Tibial nerve (tissue), 4 donors: ENCODE measurements at places on chromosomes 2 and 18. TPM values are rescaled to one million over a fixed set of nuclear protein-coding genes. Genes with fewer than 3 reads are reported as not detected.

The KCTD1 gene
- total RNA-seq, result 33.6 TPM

The SERPINB2 gene
- not detected for total RNA-seq

The TNS1 gene
- total RNA-seq, result 542 TPM

GRCh38 chr2:11665510-11666362 is 4.3 kb downstream of the NTSR2 start:
- DNase-seq, result no peak

GRCh38 chr18:26017929-26018328 is 72.5 kb downstream of the SS18 start:
- no peak for DNase-seq

DNA sequence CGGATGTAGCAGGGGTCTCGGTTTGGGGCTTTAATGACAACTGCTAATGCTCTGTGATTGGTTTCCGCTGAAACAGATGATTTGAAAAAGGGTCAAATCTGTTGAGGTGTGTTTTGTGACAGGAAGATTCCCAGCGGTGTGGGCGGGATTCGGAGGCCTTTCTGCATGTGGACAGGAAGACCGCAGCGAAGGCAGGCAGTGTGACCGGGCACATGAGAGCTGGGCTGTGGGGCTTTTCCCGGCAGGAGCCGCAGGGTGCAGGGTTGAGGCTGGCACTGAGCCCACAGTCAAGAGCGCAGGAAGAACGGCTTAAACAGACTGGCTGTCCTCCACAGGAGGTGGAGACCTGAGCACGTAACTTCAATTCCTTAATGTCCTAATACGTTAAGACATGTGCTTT is 180.0 kb upstream of the TPO start:
- no peak for DNase-seq
